ENCODE measurements at places on chromosomes 11 and 22.

DNA sequence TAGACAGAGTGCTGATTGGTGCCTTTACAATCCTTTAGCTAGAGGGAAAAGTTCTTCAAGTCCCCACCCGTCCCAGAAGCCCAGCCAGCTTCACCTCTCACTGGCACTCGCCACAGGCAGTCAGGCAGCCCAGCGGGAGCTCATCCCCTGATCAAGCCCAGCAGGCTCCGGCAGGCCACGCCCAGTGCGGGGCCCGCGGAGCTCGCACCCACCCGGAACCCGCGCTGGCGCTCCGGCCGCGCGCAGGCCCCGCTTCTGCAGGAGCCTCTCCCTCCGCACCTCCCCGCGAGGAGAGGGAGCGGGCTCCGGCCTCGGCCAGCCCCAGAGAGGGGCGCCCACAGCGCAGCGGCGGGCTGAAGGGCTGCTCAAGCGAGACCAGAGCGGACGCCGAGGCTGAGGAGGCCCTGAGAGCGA, 202.4 kb upstream of the PDGFD start:
- DNase-seq: no peak

DNA sequence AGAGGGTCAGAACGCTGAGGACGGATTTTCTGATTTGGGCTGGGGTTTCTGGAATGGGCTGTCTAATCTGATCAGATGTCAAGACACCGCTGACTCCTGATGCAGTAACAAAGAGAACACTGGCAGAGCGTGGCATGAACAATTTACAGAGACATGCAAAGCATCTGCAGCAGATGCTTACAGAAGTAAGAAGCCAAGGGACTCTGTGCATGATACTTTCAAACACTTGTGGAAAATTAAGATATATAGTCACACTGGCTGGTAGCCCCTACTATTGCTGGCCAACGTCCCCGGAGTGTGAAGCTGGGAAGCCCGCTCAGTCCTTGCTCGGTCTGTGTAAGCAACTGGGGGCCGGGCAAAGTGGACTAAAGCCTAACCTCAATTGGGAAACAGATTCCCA, 903.7 kb downstream of the BRD1 start:
- DNase-seq: no peak

GRCh38 chr11:7571640-7572000, 57.8 kb downstream of the PPFIBP2 start:
- DNase-seq: no peak

- no peak for DNase-seq
Measured at GRCh38 chr11:1157341-1157644, 460 bp upstream of the MUC5AC start.

- DNase-seq: no peak
Measured at GRCh38 chr11:70860888-70861287, 391.5 kb downstream of the SHANK2 start.

- no peak for DNase-seq
Measured at GRCh38 chr11:1001617-1002405, 34.7 kb downstream of the MUC6 start.

DNA sequence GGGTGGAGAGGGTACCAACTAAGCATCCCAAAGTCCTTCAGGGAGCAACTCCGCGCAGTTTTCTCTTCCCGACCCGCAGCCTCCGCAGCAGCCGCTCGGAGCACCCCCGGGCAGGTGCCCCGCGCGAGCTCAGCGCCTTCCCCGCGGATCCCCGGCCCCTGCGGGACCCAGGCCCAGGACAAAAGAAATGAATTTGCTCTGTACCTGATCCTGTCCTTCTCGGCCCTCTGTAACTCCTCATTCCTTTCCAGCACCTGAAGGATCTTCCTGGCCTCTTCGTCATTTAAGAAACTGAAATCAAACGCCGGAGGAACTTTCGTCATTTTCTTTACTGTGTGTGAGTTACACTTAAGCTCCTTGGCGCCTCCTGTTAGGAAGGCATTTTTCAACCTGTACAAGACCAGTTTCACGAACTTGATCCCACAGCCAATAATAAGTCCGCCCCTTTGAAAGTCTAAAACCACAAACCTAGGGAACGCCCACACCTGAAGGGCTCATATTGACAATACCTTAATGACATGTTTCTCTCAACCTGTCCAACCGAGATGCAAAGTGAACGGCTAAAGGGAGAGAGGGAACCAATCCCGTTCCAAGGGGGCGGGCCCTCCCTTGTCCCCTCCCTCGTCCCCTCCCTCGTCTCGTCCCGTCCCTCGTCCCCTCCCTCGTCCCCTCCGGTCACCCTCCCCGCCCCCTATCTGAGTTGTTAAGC, at the start of gene EXPH5:
EXPH5 (minus strand) TSS at position 555 of the 709 bp plus-strand sequence; CDS start at position 323, 232 bp downstream.
- peak; percentile 92 for DNase-seq

GRCh38 chr22:38824585-38824984, 19.2 kb downstream of the NPTXR start:
- DNase-seq: peak; percentile 41

GRCh38 chr11:99979042-99979441, 708.0 kb upstream of the ARHGAP42 start:
- no peak for DNase-seq

GRCh38 chr11:130737041-130737830, 179.0 kb downstream of the SNX19 start:
- DNase-seq: no peak

DNA sequence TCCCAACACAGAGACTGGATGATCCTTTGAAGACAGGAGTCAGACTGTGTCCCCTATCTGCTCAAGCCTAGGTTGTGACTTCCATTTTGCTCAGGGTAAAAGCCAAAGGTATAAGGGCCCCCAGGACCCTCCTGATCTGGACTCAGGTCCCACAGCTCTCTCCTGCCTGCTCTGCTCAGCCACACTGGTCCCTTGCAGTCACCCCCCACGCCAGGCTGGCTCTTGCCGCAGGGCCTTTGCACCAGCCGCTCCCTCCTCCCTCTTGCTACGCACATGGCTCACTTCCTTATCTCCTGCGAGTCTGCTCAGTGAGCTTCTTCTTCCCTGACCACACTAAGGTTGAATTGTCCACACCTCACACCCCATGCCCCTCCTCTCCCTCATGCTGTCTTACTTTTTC, 28.4 kb upstream of the CACNG2 start:
- no peak for DNase-seq

- no peak for DNase-seq
Measured at GRCh38 chr22:32336771-32337424, 20.8 kb upstream of the RFPL3 start.

GRCh38 chr11:14554959-14555358, 34.8 kb upstream of the PSMA1 start:
- no peak for DNase-seq

- DNase-seq: no peak
Measured at GRCh38 chr11:4017129-4017528, 77.5 kb upstream of the RRM1 start.

GRCh38 chr22:30743257-30744020, 48.8 kb downstream of the OSBP2 start:
- no peak for DNase-seq

- no peak for DNase-seq
Measured at GRCh38 chr11:83687787-83688186, 401.6 kb upstream of the CCDC90B start.

GRCh38 chr22:35409783-35410662, 10.1 kb downstream of the MCM5 start:
- no peak for DNase-seq

- DNase-seq: no peak
Measured at GRCh38 chr11:83238111-83238510, 44.6 kb downstream of the ANKRD42 start.

GRCh38 chr11:14641801-14642200, 1.8 kb upstream of the PDE3B start:
- no peak for DNase-seq

DNA sequence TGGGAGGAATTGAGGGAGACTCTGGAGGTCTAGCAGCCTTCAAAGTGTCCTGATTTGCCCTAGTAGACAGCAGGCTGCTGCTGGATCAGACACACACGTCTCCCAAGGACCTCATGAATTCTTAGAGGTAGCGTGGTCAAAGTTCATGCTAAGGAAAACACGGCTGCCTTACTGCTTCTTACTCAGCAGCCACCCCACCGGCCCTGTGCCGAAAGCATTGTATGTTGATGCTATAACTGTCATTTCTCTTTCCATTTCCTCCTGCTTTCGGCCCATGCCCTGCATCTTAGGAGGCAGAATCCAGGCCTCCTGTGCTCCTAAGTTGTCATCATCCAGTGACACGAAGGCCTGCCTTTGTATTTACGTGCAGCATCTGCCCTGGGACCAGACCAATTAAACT, 10.5 kb upstream of the CCND1 start:
- no peak for DNase-seq

DNA sequence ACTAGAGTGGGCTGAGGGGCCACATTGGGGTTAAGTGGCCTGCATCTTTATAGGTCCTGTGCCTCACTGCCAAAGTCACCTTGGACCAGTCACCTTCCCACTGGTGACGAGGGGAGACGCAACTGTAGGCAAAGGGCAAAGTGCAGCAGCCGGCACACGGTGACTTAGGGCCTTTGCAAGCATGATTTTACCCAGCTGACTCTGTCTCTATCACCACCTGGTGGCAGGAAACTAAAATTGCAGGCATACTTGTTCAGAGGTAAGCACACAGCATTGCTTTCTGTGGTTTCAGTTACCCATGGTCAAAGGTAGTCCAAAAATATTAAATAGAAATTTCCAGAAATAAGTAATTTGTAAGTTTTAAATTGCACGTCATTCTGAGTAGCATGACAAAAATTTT, 1164.4 kb downstream of the BRD1 start:
- DNase-seq: no peak

GRCh38 chr22:26325641-26326040, 103.4 kb upstream of the ASPHD2 start:
- DNase-seq: no peak

DNA sequence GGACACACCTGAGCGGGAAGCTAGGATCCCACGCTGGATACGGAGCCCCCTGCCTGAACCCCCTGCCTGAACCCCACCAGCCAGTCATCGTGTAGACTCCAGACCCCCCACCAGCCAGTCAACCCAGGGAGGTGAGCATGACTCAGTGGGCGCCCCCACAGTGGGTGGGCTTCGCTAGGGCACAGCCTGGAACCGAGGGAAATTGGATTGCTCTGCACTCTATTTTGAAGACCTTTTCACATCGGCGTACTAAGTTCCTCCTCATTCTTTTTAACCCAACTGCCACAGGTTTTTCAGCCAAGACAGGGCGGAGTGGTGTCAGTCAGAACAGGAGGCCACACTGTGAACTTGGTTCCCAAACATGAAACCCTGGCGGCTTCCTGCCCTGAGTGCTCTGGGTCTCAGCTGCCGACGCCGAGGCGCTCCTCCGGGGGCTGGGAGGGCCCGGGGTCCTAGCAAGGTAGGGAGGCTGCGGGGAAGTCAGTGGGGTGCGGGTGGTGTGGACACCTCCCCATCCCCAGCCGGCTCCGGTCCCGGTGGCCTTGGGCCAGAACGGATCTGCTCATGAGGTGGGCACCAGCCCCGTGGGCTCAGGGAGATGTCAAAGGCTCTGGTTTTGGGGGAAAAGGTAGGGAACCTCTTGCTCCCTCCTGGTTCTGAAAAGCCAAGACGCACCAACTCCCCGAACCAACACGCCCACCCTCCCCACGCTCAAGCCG, 57.0 kb downstream of the BRD1 start:
- DNase-seq: no peak

- DNase-seq: no peak
Measured at GRCh38 chr11:30789270-30789669, 203.1 kb upstream of the MPPED2 start.

DNA sequence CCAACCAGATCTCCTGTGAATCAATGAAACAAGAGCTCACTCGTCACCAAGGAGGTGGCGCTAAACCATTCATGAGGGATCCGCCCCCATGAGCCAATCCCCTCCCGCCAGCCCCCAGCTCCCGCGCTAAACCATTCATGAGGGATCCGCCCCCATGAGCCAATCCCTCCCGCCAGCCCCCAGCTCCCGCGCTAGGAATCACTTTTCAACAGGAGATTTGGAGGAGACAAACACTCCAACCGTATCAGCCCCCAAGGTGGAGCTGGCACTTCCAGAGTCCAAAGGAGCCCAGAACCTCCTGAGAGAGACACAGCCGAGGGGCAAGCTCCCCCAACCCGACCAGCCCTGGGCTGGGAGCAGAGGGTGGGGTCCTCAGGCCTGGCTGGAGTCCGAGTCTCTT, 40.9 kb upstream of the PRR5 start:
- DNase-seq: no peak

GRCh38 chr11:73135346-73136284, 6.5 kb downstream of the FCHSD2 start:
- DNase-seq: no peak

GRCh38 chr22:50138041-50138440, 32.5 kb upstream of the PANX2 start:
- no peak for DNase-seq

GRCh38 chr11:14253421-14253820, 105.6 kb downstream of the RRAS2 start:
- DNase-seq: no peak

DNA sequence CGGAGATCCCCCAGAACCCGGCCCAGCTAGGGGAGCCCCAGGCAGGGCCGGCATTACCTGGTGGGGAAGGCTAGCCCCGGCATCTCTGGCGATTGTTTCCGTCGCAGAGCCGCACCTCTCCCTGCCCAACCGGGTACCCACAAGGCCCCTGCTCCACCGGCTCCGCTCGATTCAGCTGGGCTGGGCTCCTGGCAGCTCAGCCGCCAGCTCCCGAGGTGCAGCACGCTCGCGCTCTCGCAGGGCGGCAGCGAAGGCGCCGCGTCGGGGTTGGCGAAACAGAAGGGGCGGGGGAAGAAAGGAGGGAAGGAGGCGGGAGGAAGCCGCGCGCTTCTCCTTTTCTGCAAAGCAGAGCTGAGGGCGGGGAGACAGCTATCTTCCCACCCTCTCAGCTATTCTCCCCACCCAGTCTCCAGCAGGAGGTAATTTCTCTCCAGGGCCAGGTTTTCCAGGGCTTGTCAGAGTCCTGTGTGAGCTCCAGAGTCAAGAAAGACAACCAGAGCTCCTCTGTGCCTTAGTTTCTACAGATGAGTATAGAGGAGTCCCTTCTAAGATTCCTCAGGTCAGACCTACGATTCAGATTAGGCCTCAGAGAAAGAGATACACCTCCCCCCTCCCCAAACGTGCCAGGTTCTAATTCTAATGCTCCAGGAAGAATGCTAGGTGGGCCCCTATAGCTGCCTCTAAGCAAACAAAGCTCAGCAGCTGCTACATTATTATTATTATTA, 62.0 kb downstream of the PAK1 start:
- peak; percentile 82 for DNase-seq

GRCh38 chr11:123011510-123011909, 29.9 kb upstream of the BSX start:
- DNase-seq: no peak

GRCh38 chr11:86292912-86293616, 9.0 kb upstream of the HIKESHI start:
- peak; percentile 57 for DNase-seq

GRCh38 chr11:44840521-44841251, 110.0 kb downstream of the TP53I11 start:
- no peak for DNase-seq

GRCh38 chr11:85953491-85954143, 98.4 kb downstream of the CCDC83 start:
- DNase-seq: no peak

- no peak for DNase-seq
Measured at GRCh38 chr11:58047818-58048217, 17.1 kb downstream of the OR6Q1 start.

- no peak for DNase-seq
Measured at GRCh38 chr22:39897841-39898240, 3.0 kb upstream of the GRAP2 start.

- no peak for DNase-seq
Measured at GRCh38 chr11:45896422-45896984, 10.6 kb downstream of the FREY1 start.
